ENCODE measurements at places on chromosomes 4 and X. TPM values are rescaled to one million over a fixed set of nuclear protein-coding genes. Genes with fewer than 3 reads are reported as not detected.

MMRN1 gene
- 4.6 TPM for total RNA-seq

F8A3 gene
- 1.8 TPM for total RNA-seq

PCDH18 gene
- 1.1 TPM for total RNA-seq

CSAG3 gene
- total RNA-seq: not detected

All from pancreas (tissue), 10 donors.